ENCODE measurements at places on chromosomes 12 and 14.

DNA sequence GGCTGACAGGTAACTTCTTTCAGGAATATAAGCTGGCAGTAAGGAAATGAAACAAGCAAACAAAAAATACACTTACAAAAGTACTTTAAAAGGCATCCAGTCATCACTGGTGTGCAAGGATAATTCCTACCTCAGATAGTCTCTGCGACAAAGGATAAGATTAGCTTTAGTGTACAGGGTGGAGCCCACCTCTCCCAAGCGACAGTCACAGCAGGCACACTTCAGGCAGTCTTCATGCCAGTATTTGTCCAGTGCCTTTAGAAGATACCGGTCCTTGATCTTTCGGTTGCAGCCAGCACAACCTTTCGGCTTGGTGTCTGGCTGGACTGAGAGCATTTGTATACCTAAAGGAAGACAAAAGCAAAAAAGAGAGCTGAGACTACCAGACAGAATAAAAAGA lies 5.4 kb downstream of the LMO3 start:
- DNase-seq: no peak
- no peak overlapping the region for H3K27ac ChIP-seq
- no peak overlapping the region for H3K4me3 ChIP-seq
- H3K36me3 ChIP-seq: no peaks in the 10 kb centered on the region

- H3K27ac ChIP-seq: no peak overlapping the region
- H3K4me1 ChIP-seq: no peaks in the 10 kb centered on the region
- no peaks in the 10 kb centered on the region for H3K36me3 ChIP-seq
Measured at GRCh38 chr12:105705235-105705634, 374.7 kb downstream of the C12orf75 start.

- no peaks in the 10 kb centered on the region for H3K4me1 ChIP-seq
- no peak overlapping the region for H3K27ac ChIP-seq
Measured at GRCh38 chr14:79050787-79051727, 880.9 kb downstream of the NRXN3 start.

GRCh38 chr14:54864526-54864925 lies 38.1 kb downstream of the GCH1 start:
- no peaks in the 10 kb centered on the region for H3K27me3 ChIP-seq
- H3K27ac ChIP-seq: no peak overlapping the region
- no peak for DNase-seq
- H3K36me3 ChIP-seq: peaks cover 7% of the 10 kb centered on the region
- H3K4me3 ChIP-seq: no peak overlapping the region

DNA sequence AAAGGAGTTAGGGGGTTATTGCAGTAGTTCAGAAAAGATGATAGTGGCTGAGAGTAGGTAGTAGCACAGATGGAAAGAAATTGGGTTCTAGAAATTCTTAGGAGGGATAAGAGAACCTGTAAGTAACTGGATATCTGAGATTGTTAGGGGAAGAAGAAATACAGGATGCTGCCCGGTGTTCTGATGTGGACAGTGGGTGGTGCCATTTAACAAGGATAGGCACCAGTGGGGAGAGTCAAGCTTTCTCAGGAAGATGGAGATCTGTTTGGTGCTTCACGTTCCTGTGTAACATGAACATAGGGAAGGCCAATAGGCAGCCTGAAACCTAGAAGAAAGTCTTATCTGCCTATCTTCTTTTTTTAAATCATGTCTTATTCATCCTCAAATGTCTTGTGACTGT lies 245.9 kb downstream of the NPAS3 start:
- H3K36me3 ChIP-seq: no peaks in the 10 kb centered on the region
- DNase-seq: no peak
- H3K4me1 ChIP-seq: no peaks in the 10 kb centered on the region
- H3K27ac ChIP-seq: no peak overlapping the region
- no peaks in the 10 kb centered on the region for H3K27me3 ChIP-seq

DNA sequence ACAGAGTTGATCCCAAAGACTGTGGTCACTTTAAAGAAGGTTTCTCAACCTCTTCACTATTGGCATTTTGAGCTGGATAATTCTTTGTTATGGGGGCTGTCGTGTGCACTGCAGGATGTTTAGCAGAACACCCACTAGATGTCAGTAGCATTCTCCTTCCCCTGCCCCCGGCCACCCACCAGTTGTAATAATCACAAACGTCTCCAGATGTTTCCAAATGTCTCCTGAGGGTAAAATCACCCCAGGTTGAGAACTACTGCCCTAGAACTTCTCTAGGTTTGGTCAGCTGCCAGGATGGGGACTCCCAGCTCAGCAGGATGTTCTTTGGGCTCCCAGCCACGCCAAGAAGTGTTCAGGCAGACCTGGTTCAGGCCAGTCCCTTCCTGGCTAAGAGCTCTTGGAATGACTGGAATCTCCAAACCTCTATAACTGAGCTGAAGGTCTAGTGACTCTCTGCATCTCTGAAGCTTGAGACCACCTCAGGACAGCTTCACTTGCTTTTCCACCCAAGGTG lies 12.5 kb upstream of the AJUBA start:
- peak; percentile 72 for DNase-seq
- H3K27me3 ChIP-seq: no peaks in the 10 kb centered on the region
- H3K27ac ChIP-seq: no peak overlapping the region
- H3K4me1 ChIP-seq: peaks cover 2% of the 10 kb centered on the region
- no peak overlapping the region for H3K4me3 ChIP-seq

- peaks cover 76% of the 10 kb centered on the region for H3K36me3 ChIP-seq
- no peak for DNase-seq
- no peaks in the 10 kb centered on the region for H3K27me3 ChIP-seq
- H3K4me3 ChIP-seq: no peak overlapping the region
- H3K4me1 ChIP-seq: peaks cover 8% of the 10 kb centered on the region
- peak overlapping the region; percentile 29 for H3K27ac ChIP-seq
Measured at GRCh38 chr14:91290986-91291385, 46.5 kb upstream of the GPR68 start.

DNA sequence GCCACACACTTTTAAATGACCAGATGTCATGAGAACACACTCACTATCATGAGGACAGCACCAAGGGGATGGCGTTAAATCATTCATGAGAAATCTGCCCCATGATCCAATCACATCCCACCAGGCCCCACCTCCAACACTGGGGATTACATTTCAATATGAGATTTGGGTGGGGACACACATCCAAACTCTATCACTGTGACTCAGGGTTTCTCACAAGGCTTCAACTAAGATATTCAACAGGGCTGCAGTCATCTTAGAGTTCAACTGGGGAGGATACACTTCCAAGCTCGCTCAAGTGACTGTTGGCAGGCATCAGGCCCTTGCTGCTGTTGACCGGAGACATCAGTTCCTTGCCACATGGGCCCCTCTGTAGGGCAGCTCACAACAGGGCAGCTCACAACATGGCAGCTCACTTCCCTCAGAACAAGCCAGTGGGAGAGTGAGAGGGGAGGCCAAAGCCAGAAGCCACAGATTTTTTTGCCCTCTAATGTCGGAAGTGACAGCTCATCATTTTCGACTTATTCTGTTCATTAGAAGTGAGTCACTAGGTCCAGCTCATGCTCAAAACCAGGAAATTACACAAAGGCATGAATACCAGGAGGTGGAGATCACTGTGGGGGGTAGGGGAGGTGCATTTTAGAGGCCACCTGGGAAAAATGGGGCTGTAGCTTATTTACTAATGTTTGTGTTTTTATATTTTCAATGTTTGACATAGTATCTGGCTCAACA lies 50.8 kb upstream of the PTHLH start:
- no peaks in the 10 kb centered on the region for H3K4me1 ChIP-seq
- H3K27me3 ChIP-seq: no peaks in the 10 kb centered on the region
- H3K4me3 ChIP-seq: no peak overlapping the region
- no peak for DNase-seq
- H3K27ac ChIP-seq: no peak overlapping the region
- H3K36me3 ChIP-seq: no peaks in the 10 kb centered on the region
